Cardiac fibroblast (primary cell): ENCODE measurements at places on chromosomes 1 and 21.

DNA sequence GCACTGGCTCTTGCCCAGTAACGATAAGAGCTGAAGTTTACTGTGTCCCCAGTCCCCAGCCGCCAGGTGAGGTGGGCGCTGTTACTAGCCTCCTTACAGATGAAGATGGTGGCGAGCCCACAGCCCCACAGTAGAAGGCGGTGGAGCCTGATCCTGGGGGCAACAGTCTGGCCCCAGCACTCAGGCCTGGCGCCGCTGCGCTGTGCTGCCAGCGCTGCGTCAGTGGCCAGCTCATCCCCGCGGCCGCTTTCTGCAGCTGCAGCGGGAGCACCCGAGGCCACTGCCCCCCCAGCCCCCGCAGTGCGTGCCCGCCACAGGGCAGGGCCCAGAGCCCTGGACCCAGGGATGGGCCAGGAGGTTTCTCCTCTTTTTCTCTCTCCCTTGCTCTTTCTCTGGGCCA is 13.3 kb downstream of the H6PD start:
- DNase-seq: no peak

GRCh38 chr1:154407198-154408091 is 2.3 kb downstream of the IL6R start:
- no peak for DNase-seq

- DNase-seq: no peak
Measured at GRCh38 chr21:23881783-23882182, 1725.5 kb downstream of the MRPL39 start.

GRCh38 chr1:154751690-154752089 is 118.4 kb downstream of the KCNN3 start:
- peak; percentile 88 for DNase-seq

GRCh38 chr1:202007304-202007703 is 3.1 kb upstream of the ELF3 start:
- DNase-seq: no peak

GRCh38 chr1:17569200-17570139 is 30.0 kb downstream of the ARHGEF10L start:
- DNase-seq: peak; percentile 95

GRCh38 chr1:54180701-54181360 is 19.0 kb downstream of the CYB5RL start:
- DNase-seq: no peak

DNA sequence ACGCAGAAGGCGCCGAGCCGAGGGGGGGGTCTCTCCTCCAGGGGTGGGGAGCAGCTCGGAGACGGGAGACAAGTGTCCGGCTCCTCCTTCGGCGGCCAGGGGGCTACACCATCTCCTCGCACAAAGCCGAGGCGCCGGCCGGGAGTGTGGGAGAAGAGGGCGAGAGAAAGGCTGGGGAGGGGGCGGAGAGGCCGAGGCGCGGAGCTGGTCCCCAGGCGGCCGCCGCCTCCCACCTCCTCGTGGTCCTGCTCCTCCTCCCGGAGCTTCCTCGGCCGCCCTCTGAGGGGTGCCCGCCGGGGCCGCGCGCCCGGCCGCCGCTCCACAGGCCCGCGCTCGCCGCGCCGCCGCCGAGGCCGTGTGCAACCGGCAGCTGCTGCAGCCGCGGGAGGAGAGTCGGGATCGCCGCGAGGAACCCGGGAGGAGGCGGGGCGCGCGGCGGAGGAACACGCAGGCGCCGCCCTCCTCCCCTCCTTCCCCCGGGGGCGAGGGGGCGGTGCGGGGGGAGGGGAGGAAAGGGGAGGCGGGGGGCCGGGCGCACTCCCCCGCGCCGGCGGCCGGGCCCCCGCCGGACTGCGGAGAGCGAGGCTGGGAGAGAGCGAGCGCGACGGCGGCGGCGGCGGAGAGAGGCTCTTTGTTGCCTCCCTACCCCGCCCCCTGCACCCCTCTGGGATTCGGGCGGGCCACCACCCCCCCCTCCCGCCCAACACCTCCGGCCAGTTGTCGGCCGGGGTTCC is at the start of gene ENAH:
ENAH (minus strand) TSS at position 395 of the 734 bp plus-strand sequence. CDS start 433 bp downstream, outside the sequence.
- DNase-seq: peak; percentile 91

GRCh38 chr1:171666114-171666769 is 13.8 kb upstream of the MYOC start:
- no peak for DNase-seq

DNA sequence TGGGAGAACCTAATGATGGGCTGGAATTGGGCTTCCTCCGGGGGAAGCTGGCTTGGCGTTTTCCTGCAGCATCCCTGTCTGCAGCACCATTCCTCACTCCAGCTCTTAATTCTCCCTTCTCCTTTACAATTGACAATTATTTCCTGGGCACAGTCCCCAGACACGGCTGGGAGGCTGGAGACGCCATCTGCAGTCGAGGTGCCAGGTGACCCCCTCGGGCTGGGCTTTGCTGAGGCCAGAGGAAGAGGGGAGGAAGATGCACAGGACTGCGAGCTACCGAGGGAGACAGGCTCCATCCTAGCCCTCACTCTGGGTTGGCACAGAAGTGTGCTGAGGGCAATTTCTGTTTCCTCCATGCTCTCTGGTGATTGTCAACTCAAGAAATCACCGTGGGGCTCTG is 453.8 kb downstream of the PTPRU start:
- DNase-seq: no peak

DNA sequence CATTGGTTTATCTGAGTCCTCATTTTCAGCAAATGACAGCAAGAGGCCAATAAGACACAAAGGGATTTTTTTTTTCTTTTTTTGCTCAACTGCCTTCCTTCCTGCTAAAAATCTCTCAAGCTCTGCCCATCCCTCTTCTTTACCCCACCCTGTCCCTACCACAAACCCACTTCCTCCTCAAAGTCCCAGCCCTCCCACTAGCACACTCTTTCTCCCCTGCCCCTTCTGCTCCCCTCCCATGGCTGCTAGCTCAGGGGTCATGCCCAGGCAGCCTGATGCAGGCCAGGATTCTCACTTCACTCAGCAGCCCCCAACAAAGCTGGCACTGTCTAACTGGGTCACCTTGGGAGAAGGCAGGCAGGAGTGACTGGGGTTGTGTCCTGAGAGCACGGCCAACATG is 28.8 kb upstream of the PPP2R5A start:
- no peak for DNase-seq

DNA sequence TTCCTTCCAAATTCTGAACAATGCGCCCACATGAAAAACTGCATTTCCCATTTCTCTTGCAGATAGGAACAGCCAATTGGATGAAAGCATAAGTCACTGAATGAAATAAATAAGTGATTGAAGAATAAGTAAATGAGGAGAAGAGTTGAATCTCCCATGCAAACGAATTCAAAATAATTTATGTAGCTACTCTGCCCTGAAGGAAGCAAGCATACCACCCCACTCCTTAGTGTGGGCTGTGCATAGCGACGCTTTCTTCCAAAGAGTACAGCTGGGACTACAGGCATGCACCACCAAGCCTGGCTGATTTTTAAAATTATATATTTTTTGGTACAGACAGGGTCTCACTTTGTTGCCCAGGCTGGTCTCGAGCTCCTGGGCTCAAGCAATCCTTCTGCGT is 16.5 kb upstream of the RIMKLA start:
- no peak for DNase-seq

DNA sequence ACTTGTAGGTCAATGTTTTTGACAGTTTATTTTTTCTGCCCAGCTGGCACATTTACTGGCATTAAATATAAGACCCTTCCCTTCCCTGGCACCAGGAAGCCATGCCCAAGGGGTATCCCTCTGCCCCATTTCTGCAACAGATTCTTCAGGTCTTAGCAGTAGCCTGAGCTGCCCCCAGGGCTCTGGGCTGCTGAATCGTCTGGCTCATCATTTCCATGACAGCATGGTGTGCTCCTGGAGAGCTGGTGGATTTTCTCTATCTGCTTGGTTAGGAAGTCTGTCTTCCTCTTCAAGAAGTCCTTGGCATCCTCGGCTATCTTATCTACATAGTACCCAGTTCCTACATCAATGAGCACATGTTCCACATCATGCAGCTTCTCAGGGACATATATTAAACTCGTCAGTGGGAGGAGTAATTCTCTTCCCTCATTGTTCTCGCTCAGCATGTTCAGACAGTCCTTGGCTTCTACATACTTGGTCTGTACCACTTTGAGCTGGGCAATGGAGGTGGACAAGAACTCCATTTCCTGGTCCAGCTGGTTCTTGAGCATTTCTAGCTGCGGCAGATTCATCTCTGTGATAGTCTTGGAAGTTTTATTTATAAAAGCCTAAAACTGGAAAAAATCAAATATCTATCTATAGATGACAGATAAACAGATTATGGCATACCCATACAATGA is 23.5 kb downstream of the MIA3 start:
- no peak for DNase-seq
